ENCODE measurements at places on chromosomes 4 and X. TPM values are rescaled to one million over a fixed set of nuclear protein-coding genes. Genes with fewer than 3 reads are reported as not detected.

IL15 gene
- 5.1 TPM for total RNA-seq

DRP2 gene
- under 0.01 TPM for total RNA-seq

CSAG2 gene
- total RNA-seq: not detected

SULT1E1 gene
- total RNA-seq: not detected

SLC10A6 gene
- 4.6 TPM for total RNA-seq

LUZP4 gene
- not detected for total RNA-seq

CYLC1 gene
- total RNA-seq: not detected

TMEM154 gene
- total RNA-seq: 1.3 TPM

CRMP1 gene
- 1.6 TPM for total RNA-seq

TRMT10A gene
- total RNA-seq: 5.2 TPM

NOX1 gene
- not detected for total RNA-seq

PDLIM5 gene
- total RNA-seq: 120 TPM

SPINK2 gene
- total RNA-seq: 0.66 TPM

LRP2BP gene
- 1.6 TPM for total RNA-seq

ANKRD37 gene
- total RNA-seq: 15.5 TPM

GPR119 gene
- total RNA-seq: not detected
